ENCODE measurements at places on chromosomes 6 and 20.

DNA sequence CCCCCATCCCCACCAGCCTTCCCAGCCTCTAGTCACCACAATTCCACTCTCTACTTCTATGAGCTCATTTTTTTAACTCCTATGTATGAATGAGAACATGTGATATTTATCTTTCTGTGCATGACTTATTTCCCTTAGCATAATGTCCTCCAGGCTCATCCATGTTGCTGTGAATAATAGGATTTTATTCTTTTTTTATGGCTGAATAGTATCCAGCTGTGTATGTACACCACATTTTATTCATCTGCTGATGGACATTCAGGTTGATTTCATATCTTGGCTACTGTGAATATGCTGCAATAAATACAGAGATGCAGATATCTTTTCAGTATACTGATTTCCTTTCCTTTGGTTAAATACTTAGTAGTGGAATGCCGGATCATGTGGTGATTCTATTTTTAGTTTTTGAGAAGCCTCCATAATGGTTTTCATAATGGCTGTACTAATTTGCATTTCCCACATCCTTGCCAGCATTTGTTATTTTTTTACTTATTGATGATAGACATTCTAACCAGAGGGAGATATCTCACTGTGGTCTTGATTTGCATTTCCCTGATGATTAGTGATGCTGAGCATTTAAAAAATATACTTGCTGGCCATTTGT is 194.9 kb downstream of the PACRG start:
- DNase-seq = no peak

- no peak for DNase-seq
Observed at GRCh38 chr6:137265561-137266308, 46.5 kb upstream of the IFNGR1 start.

GRCh38 chr20:44533928-44534327 is 12.1 kb upstream of the SERINC3 start:
- DNase-seq = no peak

- DNase-seq = no peak
Observed at GRCh38 chr6:141976994-141977393, 155.7 kb upstream of the GJE1 start.

GRCh38 chr6:84052883-84053241 is 19.3 kb downstream of the MRAP2 start:
- no peak for DNase-seq

DNA sequence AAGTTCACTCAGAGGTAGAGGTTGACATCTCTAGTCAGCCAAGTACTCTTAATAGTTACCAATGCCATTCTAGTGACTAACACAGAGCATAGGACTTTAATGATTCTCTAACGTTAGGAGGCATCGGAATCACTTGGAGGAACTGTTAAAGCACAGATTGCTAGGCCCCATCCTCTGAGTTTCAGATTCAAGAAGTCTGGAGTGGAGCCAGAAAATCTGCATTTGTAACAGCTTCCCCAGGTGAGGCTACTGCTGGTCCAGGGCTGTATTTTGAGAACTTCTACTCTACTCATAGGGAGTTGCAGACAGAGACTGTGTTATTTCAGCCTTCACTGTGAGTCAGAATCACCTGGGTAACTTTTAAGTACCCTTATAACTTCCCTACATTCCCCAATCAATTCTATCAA is 5.7 kb downstream of the LMBRD1 start:
- no peak for DNase-seq

DNA sequence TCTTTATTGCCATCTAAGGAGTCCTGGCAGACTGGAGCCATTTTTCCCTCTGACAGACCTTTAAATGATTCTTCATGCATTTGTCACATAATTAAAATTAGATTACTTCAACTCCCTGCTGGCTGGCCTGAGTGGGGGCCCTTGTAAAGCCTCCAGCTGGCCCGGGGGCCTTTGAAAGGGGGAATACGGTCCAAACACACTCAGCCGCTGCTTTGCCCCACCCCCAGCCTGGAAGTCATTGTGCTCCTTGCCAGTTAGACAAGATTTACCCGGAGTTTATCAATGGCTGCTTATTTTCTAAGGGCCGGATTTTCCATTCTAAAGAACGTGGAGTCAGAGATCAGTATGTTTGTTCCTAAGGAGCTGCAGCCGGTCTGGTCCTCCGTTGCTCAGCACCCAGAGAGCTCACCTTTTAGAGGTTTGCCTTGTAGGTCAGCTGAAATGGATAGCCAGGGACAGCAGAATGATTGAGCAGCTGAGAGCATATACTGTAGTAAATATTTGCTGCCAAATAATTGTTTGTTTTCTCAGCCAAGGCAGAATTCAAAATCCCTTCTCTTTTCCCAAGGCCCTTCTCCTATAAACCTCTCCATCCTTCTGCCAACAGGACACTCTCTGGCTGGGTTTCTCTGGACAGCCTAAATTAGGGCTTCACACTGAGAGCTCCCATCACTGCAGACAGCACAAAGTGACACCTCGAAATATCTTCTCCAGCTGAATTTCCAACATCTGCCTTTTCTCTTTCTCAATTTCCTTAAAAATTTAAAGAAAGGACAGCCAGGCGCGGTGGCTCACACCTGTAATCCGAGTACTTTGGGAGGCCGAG is 68.4 kb upstream of the RBM24 start:
- DNase-seq = no peak

- no peak for DNase-seq
Observed at GRCh38 chr6:83098589-83098988, 31.1 kb downstream of the DOP1A start.

- no peak for DNase-seq
Observed at GRCh38 chr20:46810448-46811223, 84.0 kb upstream of the EYA2 start.

DNA sequence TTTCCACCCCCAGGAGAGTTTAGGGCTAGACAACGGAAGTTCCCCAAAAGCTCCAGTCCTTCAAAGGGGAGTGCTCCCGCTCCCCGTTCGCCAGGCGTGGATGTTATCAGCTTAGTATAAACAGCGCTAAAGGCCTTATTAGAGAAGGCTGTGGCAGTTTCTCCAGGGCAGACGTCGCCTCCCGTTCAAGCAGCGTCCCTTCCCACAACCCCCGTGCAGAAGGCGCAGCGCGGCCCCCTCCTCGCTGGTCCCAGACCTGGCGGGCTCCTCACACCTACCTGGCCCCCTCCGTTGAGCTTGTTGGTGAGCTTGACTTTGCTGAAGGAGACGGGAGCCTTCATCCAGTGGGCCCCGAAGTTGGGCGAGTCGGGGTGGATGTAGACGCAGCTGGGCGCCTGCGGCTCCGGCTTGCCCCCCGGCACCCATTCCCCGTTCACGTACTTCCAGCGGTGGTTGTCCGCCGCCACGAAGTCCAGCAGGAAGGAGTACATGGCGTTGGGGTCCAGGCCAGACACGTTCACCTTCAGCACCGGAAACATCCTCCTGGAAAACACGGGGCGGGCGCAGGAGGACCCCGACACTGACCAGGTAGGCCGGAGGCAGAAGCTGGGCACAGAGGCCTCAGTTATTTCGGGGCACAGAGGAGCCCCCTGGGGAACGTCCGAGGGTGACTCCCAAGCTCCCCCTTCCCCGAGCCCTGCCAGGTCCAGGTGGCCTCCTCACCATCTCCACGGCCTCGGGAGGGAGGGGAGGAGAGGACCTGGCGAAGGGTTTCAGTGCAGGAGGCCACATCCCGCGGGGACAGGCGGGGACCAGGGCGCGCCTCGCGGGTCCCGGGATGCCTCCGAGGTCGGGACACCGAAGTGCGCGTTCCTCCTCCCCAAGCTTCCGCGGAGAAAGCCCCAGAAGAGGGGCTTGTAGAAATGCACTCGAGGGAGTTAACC is 1.1 kb downstream of the TBXT start:
- no peak for DNase-seq
